ENCODE measurements at places on chromosomes 3 and 15.

DNA sequence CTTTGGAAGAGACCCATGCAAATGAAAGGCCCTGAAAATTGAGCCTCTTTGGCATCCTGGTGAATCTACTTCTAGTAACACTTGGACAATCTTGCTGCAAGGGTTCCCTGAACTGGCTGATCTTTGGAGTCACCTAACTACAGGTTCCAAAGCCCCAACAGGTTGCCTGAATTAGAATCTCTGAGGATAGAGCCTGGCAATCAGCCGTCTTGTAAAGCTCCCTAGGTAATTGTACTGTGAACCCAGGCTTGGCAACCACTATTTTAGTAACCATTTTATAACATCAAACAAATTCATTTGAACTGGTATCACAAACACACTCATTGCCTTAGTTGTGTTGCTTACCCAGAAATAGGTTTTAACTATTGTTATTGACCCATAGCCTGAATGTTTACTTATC is 20.1 kb downstream of the PAQR9 start:
- DNase-seq, result no peak

- no peak for DNase-seq
These were observed 111.6 kb downstream of the TIGIT start for GRCh38 chr3:114405202-114405990.

DNA sequence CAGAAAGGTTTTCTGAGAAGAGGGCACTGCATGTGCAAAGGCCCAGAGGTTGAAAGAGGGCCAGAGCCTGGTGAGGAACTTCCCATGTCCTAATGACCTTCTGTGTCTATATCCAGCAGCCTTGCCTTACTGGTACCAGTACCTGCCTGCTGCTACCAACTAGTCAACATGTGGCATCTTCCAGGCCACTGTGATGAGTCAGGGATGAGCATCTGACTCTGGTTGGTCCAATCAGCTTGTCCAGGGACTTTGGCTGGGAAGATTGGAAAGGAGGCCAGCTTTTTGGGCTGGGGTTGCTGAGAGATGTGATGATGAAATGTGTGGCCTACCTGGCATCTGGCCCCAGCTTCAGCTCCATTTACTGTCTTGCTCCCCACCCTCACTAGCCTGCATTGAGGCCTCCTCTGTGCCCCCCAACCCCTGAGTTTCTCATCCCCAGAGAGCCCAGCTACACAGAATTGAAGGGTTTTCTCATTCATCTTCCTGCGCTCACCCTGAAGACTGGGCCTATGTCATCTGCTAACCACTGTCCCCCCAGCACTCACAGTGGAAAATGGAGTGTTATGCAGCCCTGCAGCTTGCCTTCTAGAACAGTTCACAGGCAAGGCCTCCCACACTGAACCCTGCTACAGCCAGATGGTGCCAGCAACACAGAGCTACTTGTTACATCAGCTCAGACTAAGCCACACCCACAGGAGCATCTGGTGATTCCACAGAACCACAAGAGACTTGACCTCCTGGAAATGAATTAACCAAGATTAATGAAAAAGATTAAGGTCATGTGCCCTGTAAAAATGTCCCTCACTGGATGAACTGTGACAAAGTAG is 1.3 kb upstream of the TWF2 start:
- no peak for DNase-seq

GRCh38 chr3:169146179-169146665 is 517.3 kb downstream of the MECOM start:
- DNase-seq, result no peak

GRCh38 chr3:157637866-157638265 is 134.7 kb upstream of the VEPH1 start:
- no peak for DNase-seq

DNA sequence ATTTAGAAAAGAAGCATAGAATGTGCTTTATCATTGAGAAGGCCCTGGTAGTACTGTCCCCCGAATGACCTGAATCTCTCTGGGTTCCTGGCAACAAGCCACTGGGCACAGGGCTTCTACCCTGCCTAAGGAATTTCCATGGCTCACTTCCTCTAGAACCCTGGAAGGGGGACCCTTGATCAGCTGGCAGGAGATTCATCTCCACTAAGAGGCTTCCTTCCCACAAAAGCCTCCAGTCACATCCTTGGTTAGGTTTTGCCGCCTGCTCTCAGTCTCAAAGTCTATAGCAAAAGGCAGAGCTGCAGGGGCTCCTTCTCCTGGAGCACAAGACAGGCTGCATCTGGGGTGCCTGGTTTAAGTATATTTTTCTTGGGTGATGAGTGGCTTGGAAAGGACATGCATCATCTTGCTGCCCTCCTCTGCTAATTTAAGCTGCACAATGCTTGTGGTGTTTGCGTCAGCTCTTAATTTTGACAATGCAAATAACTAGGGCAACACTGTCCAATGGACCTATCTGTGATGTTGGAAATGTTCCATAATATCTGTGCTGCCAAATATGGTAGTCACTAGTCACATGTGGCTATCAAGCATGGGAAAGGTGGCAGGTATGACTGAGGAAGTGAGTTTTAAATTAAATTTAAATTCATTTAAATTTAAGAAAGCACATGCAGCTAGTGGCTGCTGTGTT is 33.4 kb upstream of the RARRES1 start:
- no peak for DNase-seq

- no peak for DNase-seq
These were observed 173.3 kb upstream of the ICE2 start for GRCh38 chr15:60652245-60652644.

DNA sequence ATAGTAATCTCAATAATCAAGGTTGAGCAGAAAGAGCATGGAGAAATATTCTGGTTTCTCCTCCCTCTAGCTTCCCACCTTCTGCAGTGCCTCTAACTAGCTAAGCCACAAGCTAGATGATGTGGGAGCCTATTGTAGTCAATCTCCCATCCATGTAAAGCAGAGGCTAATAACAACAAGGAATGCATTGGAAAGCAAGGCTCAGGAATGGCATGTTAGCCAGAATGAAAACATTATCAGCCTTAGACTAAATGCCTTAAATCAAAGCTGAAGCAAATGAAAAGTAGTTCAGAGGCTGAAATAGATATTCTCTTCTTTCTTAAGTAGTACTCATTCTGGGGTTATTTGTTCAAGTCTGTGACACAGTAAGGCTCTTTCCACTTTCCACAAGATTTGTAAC is 350.3 kb upstream of the DPPA4 start:
- no peak for DNase-seq

DNA sequence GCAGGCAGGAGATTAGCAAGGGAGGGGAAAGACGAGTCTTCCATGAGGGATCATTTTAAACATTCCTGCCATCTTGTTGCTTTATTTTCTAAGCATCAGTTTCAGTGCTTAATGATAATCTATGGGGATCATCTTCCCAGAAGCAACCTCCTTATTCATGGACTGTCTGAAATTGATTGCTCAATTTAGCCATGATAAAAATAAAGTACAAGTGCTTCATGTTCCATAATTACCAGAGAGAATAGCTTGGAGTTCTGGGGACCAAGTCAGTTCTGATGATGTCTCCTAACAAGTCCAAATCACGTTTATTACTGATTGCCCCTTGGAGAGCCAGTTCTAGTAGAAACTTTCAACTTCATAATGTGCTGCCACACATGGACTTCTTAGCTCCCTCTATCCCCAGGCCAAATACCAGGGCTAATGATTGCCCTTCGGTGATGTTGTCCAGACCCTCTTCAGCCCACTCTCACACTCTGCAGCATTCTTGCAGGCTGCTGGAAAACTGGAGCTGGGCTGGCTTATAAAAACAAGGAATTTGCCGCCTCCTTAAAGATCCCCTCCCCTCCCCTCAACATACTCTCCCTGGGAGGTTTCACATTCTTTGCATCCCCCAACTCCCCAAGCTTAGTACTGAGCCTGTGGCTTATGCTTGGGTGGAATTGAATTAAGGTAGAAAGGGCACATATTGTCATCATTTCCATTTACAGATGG is 222.1 kb upstream of the ADAMTS9 start:
- no peak for DNase-seq

GRCh38 chr15:64851503-64851840 is 9.8 kb downstream of the PLEKHO2 start:
- no peak for DNase-seq

GRCh38 chr15:72271895-72272212 is 500 bp downstream of the PARP6 start:
- no peak for DNase-seq

DNA sequence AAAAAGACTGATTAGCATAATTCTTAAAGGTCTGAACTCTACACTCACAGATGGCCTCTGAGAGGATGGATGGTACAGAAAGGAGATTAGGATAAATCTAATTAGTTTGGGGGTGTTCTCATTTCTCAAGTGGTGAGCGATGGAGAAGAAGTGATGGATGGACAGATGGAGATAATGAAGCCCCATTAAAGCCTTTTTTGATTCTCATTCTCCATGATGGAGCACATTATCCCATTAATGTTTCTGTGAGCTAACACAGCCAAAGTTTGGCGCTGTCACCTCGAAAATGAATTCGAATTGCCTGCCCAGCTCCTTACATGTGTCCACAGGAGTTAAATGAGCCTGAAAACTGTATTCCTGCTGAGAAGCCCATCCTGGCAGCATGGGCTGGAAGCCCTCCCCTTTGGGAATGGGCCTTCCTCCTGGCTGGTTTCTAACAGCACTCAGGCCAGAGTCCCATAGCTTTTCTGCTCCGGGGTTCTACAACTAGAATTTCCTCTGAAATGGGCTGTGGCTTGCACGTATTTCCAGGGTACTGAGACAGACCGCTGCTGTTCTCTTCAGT is 726.0 kb upstream of the CFAP20DC start:
- DNase-seq, result no peak

DNA sequence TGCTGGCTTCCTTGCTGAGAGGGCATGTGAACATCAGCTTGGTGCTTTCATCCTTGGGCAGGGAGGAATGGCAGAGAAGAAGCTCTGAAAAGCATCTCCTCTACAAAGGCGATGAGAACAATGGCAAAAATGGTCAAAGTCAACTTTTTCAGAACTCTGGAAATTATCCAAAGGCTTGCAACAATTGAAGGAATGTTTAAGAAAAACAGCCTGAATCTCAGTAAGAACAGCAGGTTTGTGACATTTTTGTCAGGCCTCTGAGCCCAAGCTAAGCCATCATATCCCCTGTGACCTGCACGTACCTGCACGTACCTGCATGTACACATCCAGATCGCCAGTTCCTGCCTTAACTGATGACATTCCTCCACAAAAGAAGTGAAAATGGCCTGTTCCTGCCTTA is 51.8 kb downstream of the ONECUT1 start:
- DNase-seq, result no peak

Data from T-helper 9 cell (primary cell).